ENCODE measurements at places on chromosomes 4 and X. TPM values are rescaled to one million over a fixed set of nuclear protein-coding genes. Genes with fewer than 3 reads are reported as not detected.

- DNase-seq = no peak
Measured at GRCh38 chrX:69388526-69388925, 115.6 kb upstream of the NALF2 start.

DNA sequence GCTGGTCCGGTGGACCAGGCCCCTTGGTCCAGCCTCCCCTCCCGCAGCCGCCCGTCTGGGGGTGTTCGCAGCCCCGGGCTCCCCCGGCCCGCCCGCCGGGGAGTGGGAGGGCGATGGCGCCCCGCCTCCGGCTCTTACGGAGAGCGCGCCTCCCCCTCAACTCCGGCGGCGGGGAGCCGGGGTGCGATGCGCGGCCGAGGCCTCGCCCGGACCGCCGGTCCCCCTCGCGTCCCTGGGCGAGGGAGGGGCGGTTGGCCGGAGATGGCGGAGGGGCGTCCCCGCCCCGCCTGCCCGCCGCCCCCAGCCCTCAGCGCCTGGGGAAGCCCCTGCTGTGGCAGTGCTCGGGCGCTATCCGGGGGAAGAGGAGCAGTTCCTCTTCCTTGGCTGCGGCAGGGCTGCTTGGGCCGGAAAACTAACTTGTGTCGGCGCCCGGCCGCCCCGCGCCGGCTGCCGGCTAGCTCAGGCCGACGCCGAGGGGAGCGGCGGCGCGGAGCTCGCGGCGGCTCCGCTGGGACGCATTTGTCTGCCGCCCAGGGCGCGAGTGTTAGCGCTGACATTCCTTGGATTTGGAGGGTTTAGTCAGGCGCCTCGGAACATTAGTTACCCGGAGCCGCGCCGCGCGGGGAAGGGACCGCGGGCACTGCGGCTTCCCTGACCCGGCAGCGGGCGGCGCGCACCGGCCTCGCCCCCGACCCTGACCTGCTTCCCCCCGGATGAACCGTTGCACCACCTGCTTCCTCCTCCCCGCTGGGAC is 994 bp downstream of the GALNT7 start:
- peak; percentile 76 for DNase-seq

The DIAPH2 gene
- total RNA-seq = 45.3 TPM

The JCHAIN gene
- not detected for total RNA-seq

The COL25A1 gene
- total RNA-seq = 22.7 TPM

All from endothelial cell (in vitro differentiated cells).